GM12864 (cell line): ENCODE measurements at places on chromosomes 12 and 14.

- DNase-seq: no peak
Measured at GRCh38 chr12:93982771-93983315, 165.5 kb upstream of the PLXNC1 start.

GRCh38 chr14:29941401-29941800 is 13.8 kb upstream of the PRKD1 start:
- DNase-seq: no peak

DNA sequence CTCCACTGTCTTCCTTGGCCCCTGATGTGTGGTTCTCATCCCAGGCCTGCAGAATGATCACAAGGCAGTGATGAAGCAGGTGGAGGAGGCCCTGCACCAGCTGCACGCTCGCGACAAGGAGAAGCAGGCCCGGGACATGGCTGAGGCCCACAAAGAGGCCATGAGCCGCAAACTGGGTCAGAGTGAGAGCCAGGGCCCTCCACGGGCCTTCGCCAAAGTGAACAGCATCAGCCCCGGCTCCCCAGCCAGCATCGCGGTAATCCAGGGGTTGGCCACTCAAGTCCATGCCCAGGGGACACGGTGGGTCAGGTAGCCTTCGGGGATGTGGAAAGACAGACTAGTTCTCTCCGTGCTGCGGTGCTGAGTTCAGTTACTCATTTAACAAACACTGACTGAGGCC is 11.0 kb downstream of the PSMD9 start:
- DNase-seq: no peak

GRCh38 chr12:46580445-46580844 is 207.9 kb upstream of the SLC38A2 start:
- DNase-seq: no peak

- no peak for DNase-seq
Measured at GRCh38 chr14:68978172-68978911, 760 bp downstream of the ACTN1 start.

GRCh38 chr12:58922849-58923248 is 2.5 kb upstream of the LRIG3 start:
- no peak for DNase-seq

- no peak for DNase-seq
Measured at GRCh38 chr12:122013136-122013535, 8.5 kb upstream of the BCL7A start.

DNA sequence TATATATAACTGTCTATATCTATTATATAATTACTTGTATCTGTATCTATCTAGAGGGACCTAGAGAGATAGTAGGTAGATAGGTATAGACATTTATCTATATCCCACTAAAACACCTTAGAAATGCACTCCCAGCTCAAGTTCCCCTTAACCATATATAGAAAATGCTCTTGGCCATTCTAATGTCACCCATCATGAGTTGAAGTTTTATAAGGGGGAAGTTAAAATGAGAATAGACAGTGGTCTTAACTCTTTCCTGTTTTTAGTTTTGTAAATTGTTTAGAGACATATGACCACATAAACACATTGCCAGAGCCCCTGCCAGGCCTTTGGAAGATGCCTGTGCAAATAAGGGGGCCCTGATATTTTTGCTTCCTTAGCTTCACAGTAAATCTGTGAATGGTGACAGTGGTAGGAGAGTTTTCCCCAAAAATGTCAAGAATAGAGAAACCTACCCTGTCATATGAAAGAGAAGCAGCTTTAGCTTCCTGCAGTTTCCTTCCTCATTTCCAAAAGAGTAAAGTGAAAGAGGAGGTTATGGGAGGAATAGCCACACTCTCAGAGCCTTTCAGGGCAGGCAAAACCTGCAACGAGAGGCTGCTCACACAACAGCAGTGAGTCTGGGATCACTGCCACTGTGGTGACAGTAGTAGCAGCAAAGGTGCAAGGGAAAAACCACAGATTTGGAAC is 45.5 kb downstream of the MGST1 start:
- no peak for DNase-seq

GRCh38 chr14:68952531-68953195 is 26.4 kb downstream of the ACTN1 start:
- DNase-seq: no peak

DNA sequence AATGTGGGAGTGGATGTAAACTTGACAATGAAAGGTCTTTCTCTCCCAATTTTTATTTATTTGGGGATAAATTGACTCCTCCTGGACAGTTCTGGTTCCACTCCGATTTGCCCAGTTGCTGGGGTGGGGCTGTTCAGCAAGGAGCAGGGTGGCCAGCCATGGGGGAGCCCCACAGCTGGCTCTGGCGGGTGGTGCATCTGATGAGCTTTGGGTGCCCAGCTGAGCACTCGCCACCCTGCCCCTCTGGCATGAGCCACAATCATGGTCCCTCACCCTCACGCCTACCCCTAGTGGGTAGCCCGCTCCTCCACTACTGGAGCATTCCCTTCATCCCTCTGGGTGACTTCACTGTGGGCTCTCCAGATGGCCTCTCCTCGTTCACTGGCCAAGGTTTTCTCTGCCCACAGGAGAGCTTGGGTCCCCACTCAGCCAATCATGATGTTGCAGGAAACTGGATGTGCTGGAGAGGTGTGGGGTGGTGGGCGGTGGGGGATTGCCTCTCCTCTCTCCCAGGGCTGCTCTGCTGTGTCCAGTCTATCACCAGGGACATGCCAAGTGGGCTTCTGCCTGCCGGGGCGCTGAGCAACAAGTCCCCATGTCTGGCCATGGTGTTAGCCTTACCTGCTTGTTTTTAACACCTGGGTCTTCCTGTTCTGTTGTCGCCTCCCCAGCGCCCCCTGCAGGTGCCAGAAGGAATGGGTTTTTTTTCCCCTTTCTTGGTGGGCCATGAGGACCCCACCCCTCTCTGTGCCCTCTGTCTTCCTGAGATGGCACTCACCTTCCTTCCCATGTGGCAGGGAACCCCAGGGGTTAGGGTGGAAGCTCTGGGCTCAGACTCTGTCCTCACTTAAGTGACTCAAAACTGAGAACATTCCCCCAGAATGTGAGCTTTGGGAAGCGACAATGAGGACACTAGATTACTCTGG is 3.4 kb downstream of the CYP46A1 start:
- no peak for DNase-seq

DNA sequence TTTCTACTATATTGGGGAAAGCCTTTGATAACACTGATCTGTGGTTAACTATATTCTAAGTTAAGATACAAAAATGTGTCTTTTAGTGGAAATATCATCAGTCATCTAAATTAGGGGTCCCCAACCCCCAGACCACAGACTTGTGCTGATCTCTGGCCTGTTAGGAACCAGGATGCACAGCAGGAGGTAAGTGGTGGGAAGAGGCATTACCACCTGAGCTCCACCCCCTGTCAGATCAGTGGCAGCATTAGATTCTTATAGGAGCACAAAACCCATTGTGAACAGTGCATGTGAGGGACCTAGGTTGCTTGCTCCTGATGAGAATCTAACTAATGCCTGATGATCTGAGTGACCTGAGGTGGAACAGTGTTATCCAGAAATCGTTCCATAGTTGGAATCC is 28.3 kb upstream of the LIN7A start:
- no peak for DNase-seq

GRCh38 chr12:116266168-116266601 is 11.3 kb downstream of the MED13L start:
- no peak for DNase-seq

DNA sequence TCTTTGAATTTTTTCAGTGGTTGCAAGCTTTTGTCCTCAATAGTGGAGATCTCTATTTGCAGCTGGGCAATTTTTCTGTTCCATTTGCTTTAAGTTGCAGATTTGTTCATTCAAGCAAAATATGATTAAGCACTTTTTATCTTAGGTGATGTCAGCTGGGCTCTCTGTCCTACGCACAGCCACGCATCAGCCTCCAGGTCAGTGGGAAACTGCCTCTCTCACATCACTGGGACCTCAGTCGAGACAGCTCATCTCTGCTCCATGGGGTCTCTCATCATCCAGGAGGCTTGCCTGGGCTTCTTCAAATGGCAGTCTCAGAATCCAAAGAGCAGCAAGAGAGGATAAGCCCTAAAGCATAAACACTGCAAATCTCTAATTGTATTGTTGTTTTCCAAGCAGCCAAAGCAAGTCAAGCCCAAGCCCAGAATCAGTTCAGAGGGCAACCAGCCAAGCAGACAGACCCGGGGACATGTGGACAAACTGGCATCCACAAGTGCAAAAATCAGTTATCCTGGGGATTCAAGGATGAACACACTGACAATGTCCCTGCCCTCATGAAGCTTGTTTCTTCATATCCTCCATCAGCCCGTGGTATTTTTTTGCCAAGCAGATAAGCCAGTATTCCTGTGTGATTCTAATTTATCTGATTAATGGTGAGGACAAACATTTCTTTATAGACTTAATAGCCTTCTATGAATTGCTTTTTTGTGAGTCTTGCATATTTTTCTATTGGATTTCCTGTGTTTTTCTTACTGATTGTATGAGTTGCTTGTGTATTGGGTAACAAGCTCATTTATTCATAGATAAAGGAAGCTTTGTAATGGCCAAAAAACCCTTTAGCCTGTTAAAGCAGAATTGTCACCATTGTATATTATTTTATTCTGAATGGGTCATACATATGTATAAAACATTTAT is 262.5 kb downstream of the GXYLT1 start:
- DNase-seq: no peak

- DNase-seq: no peak
Measured at GRCh38 chr12:6334940-6335450, 6.9 kb downstream of the TNFRSF1A start.

GRCh38 chr12:94175763-94176668 is 27.6 kb downstream of the PLXNC1 start:
- DNase-seq: no peak

GRCh38 chr12:124837958-124838803 is 25.5 kb downstream of the SCARB1 start:
- DNase-seq: no peak

DNA sequence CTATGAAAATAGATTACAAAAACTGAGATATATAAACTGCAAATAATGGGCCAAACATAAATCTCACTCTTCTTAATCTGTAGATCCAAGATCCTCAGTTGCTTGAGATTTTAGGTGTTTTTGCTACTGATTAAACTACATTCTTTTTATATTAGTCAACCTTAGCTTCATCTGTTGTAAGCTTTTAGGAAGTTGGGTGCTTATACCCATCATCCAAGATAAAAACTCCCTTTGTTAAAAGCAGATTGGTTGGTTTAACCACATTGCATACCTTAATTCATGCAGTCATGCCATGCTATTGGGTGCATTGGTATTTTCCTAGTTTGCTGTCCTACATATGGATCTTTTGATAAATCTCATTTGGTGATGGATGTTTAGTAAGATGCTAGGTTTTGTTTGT is 46.2 kb upstream of the DIP2B start:
- DNase-seq: no peak

GRCh38 chr12:113416091-113416754 is 6.0 kb upstream of the SDSL start:
- no peak for DNase-seq

- DNase-seq: no peak
Measured at GRCh38 chr12:4242595-4242994, 31.0 kb upstream of the CCND2 start.

- DNase-seq: no peak
Measured at GRCh38 chr12:130540376-130540775, 175.7 kb downstream of the RIMBP2 start.

GRCh38 chr12:117025481-117026151 is 73.6 kb downstream of the TESC start:
- no peak for DNase-seq

DNA sequence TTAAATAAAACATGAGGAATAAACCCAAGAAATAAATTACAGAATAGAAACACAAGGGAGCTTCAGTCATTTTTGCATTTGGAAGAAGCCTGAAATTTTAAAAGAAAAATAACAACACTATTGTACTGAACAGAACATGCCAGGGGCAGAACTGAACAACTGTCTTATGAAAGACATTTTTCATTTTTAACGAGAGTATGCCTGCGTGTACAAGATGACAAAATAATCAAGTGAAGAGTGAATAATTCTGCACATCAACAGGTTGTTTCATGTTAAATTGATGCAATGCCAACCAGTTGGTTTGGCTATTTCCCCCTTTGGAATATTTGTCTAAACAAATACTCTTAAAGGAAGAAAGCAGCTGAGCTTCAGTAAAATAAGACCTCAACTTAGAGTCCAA is 103.3 kb upstream of the BTG1 start:
- no peak for DNase-seq

GRCh38 chr14:84403585-84403984 is 1126.4 kb upstream of the FLRT2 start:
- no peak for DNase-seq

GRCh38 chr12:15931590-15932053 is 20.5 kb downstream of the DERA start:
- DNase-seq: no peak

- no peak for DNase-seq
Measured at GRCh38 chr14:103628684-103629502, at the start of gene KLC1. Gene KLC1, plus strand, starts transcription at chr14:103629211. Its CDS starts 25,354 bp downstream, at chr14:103654565.

DNA sequence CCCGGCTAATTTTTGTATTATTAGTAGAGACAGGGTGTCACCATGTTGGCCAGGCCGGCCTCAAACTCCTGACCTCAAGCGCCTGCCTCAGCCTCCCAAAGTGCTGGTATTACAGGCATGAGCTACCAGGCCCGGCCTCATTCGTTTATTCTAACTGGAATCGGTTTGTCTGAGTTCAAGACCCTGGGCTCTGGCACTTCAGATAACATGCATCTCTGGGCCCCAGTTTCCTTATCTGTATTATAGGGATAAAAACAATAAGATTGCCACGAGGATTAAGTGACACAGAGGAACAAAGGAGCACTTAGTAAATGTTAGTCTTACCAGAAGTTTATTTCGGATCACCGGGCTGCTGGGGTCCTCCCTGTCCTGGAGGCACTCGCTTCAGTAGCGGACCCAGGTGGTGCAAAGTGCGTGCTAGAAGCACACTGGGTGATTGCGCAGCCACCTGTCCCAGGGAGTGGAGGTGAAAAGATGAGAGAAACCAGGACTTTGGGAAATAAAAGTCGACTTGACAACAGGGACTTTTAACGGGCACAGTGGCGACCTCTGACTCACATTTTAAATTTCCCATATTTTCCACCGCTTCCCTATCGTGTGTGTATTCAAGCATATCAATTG is 37.5 kb downstream of the ACACB start:
- DNase-seq: no peak

- no peak for DNase-seq
Measured at GRCh38 chr14:65487783-65488494, 75.4 kb downstream of the FUT8 start.
